ENCODE measurements at places on chromosomes 3 and 15. TPM values are rescaled to one million over a fixed set of nuclear protein-coding genes. Genes with fewer than 3 reads are reported as not detected.

DNA sequence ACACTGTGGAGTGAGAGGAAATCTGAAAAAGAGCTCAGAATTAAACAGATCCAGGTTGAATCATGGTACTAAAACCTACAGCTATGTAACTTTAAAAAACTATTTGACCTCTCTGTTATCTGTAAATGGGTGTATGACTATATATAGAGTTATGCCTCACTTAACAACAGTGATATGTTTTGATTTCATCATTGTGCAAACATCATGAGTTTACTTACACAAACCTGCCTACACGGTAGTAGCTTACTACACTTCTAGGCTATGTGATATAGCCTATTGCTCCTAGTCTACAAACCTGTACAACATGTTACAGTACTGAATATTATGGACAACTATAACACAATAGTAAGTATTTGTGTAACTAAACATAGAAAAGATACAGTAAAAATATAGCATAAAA is 191.6 kb upstream of the MEIS2 start:
- H3K27ac ChIP-seq, result no peak overlapping the region
- H3K4me1 ChIP-seq, result no peaks in the 10 kb centered on the region
- no peak overlapping the region for H3K4me3 ChIP-seq
- no peak for DNase-seq
- H3K36me3 ChIP-seq, result no peaks in the 10 kb centered on the region
- no peaks in the 10 kb centered on the region for H3K27me3 ChIP-seq

DNA sequence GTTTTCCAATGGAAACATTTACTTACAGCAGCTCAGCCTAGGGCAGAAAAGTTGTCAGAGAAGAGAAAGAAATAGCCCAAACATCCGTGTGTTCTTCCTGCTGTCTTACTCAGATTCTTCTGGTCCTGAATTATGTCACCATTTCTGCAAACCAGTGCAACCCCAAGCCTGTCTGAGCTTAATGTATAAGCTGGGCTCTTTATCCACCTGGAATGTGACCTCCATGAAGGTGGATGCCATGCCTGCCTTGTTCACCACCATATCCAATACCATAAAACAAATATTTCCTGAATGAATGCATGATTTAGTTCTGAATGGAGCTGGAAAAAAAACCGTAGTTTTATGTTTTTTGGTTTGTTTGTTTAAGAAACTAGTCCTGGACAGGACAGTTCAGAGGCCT is 150.9 kb downstream of the RYR3 start:
- no peak for DNase-seq
- H3K4me1 ChIP-seq, result no peaks in the 10 kb centered on the region
- H3K27ac ChIP-seq, result no peak overlapping the region
- H3K27me3 ChIP-seq, result no peaks in the 10 kb centered on the region

DNA sequence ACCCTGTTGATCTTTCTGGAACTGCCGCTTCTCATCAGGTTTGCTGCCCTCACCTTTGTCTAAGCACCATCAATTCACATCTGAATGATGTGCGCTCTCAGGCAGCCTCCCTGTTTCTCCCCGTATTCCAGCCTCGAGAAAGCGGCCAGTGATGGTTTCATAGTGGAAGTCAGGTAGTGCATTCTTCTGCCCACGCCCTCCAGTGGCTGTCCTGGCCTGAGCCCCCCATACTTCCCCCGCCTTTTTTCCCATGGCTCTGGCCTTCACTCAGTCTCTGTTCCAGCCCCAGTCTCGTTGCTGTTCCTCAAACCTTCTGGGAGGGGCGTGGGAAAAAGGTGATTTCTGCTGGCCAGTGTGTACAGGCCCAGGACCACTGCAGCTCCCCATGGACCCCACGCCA is 101.3 kb downstream of the ASB7 start:
- no peak overlapping the region for H3K27ac ChIP-seq
- DNase-seq, result peak; percentile 6
- H3K27me3 ChIP-seq, result no peaks in the 10 kb centered on the region
- no peaks in the 10 kb centered on the region for H3K4me1 ChIP-seq
- no peak overlapping the region for H3K4me3 ChIP-seq

DNA sequence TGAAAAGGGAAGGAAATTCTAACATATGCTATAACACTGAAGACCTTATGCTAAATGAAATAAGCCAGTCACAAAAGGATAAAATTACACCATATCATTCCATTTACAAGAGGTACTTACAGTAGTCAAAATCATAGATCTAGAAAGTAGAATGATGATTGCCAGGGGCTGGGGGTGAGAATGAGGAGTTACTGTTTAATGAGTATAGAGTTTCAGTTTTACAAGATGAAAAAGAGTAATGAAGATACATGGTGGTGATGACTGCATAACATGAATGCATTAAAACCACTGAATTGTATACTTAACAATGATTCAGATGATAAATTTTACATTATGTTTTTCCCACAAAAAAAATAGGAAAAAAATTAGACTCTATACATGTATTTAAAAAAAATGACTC is 152.6 kb downstream of the SCAPER start:
- H3K4me1 ChIP-seq, result no peaks in the 10 kb centered on the region
- H3K27ac ChIP-seq, result no peak overlapping the region
- no peak for DNase-seq
- no peak overlapping the region for H3K4me3 ChIP-seq
- no peaks in the 10 kb centered on the region for H3K27me3 ChIP-seq

DNA sequence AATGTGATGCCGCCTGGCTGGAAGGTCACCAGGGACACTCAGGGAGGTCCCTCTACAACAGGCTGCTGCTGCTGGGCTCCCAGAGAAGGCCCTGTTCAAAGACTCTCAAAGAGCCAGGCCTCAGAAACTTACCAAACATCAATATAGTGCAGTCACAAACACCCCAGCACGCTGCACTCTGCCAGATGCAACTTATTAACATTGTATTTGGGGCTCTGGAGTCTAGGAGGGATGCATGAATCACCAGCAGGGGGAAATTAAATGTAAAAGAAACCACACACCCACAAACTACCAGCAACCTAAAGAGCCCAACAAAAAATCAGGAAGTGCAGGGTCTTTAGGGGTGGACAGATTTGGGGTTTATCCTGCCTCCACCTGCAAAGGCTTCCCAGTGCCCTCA is 74.6 kb upstream of the SPATA12 start:
- H3K4me3 ChIP-seq, result no peak overlapping the region
- DNase-seq, result no peak
- H3K4me1 ChIP-seq, result no peaks in the 10 kb centered on the region

- peak overlapping the region; percentile 88 for H3K27ac ChIP-seq
- H3K36me3 ChIP-seq, result no peaks in the 10 kb centered on the region
- H3K4me1 ChIP-seq, result no peaks in the 10 kb centered on the region
- H3K4me3 ChIP-seq, result no peak overlapping the region
- no peak for DNase-seq
Observed at GRCh38 chr15:90161950-90162361, 39.2 kb upstream of the SEMA4B start.

- peak overlapping the region; percentile 37 for H3K4me3 ChIP-seq
- no peak overlapping the region for H3K27ac ChIP-seq
- H3K27me3 ChIP-seq, result peaks cover 13% of the 10 kb centered on the region
- no peak for DNase-seq
- no peaks in the 10 kb centered on the region for H3K36me3 ChIP-seq
Observed at GRCh38 chr15:83365370-83365938, 81.0 kb upstream of the BNC1 start.

DNA sequence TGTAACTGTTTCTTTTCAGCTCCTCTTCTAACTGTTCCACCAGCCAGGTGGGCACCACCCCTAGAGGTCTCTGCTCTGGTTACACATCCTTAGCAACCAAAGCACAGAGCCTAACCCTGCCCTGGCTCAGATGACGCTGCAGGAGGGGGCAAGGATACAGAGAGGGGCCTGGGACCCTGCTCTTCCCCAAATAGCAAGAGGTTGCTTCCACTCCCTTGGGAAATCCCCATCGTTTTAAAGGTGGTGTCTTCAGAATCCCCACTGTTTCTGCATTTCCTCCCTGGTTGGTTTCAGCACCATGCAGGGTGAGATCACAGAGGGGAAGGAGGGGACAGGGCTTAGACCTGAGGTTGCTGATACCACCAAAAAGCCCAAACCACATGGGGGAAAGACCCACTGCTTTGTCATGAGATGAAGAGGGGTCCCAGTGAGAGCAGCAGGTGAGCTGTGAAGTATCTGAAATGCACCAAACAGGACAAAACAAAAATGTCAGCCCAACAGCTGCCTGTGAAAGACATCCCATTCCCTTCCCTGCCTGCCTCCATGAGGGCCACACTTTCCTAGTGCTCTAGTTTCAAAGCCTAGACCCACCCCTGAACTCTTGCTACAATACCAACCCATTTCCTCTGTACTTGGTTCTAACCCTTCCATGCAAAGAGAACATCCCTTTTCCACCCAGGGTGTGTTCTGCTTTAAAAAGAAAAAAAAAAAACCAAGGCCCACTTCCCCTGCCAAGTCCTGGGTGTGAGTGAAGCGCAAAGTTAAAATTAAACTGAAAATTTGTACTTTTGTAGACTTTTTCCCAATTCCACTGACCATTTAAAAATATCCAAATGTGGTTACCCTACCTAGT is 29.0 kb downstream of the ANP32A start:
- H3K36me3 ChIP-seq, result no peaks in the 10 kb centered on the region
- no peaks in the 10 kb centered on the region for H3K27me3 ChIP-seq
- H3K27ac ChIP-seq, result peak overlapping the region; percentile 87
- peaks cover 31% of the 10 kb centered on the region for H3K4me1 ChIP-seq
- no peak for DNase-seq

RLBP1 gene
- total RNA-seq, result not detected

GABRR3 gene
- not detected for total RNA-seq

SST gene
- total RNA-seq, result not detected

Data from breast epithelium (tissue), 4 donors.